RPMI7951 (cell line): ENCODE measurements at places on chromosomes 16 and 17. TPM values are rescaled to one million over a fixed set of nuclear protein-coding genes. Genes with fewer than 3 reads are reported as not detected.

DNA sequence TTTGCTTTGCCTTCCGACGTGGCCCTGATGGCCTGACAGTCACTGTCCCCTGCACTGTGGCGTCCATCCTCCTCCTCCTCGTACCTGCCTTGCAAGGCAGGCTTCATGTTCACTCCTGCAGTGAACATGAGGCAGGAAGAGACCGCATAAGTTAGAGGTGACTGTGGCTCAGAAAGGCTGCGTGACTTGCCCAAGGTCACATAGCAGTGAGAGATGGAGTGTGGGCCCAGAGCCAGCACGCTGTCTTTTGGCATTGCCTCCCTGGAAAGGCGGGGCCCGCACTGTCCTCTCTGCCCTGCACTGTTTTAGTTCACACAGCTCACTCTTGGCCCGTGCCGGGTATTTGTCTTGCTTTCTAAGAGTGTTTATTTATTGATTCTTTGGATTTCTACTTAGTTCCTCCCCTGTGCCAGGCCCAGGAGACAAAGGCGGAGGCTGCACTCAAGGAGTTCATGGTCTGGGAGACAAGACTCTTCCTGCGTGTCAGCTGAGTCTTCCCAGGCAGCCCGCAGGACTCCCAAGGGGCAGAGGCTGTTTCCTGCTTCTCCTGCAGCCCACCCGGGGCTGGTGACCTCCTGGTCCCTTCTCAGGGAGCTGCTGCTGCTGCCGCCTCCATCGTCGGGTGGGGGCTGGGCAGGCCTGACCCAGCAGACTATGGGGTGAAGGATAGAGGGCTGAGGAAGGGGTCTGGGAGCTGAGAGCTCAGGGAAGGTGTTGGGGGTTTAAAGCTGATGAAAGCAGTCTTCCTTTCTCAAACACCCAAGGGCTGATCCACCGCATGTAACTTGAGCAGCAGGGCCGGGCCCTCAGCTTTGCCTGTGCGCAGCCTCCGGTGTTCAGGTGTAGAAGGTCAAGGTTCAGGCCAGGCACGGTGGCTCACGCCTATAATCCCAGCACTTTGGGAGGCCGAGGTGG is 12.7 kb downstream of the CYGB start:
- no peak for DNase-seq

GRCh38 chr17:71978435-71978834 is 142.4 kb upstream of the SOX9 start:
- no peak for DNase-seq

- no peak for DNase-seq
These were observed 50.4 kb upstream of the ERN1 start for GRCh38 chr17:64180089-64181073.

DNA sequence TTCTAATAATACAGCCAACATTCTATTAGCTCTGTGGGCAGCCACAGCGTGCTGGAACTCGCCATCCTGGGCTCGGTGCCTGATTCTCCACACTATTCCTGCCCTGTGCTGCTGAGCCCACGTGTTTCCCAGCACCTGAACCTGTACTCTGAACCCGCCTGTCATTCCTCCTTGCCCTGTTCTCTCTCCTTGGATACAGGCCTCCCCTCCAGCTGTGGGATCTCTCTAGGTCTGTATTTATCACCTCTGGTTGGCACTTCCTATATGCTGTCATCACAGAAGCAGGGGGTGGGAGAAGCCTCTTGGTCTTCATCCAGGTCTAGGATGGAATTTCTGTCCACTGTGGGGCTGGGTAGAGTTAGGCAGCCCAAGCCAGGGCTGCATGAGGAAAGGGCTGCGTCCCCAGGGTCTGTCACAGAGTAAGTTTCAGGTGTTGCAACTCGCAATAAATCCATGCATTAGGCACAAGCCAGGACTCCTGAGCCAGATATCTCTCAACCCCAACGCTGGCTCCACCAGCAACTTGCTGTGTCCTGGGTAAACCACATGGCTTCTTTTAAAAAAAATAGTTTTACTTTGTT is 56.0 kb downstream of the ABAT start:
- DNase-seq, result no peak

The SRCIN1 gene
- not detected in 2 replicates for total RNA-seq

The SBK1 gene
- total RNA-seq, result not detected in 2 replicates

DNA sequence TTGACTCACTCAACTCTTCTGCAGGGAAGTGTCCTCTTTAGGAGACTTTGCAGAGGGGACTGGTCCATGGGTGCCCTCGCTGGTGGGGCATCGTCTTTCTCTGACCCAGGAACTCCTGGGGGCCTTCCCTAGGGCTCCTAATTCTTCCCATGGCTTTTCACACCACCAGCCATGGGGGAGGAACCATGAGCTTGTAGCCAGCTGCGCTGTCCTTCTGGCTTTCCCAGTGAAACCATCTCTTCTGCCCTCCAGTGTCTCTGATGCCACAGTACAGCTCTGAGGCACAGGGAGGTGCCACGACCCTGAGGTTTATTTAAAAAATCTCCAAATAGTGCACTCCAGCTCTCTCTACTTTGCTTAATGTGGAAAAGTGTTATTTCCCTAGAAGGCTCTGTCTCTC is 78.6 kb downstream of the SDR42E1 start:
- DNase-seq, result no peak

The INCA1 gene
- 0.24 TPM in 1 of 2 replicates, not detected in the other for total RNA-seq

The GNG13 gene
- not detected in 2 replicates for total RNA-seq

- DNase-seq, result no peak
These were observed 13.7 kb downstream of the CANT1 start for GRCh38 chr17:78995761-78996451.
